ENCODE measurements at places on chromosomes 7 and 10. TPM values are rescaled to one million over a fixed set of nuclear protein-coding genes. Genes with fewer than 3 reads are reported as not detected.

GRCh38 chr10:76382381-76382851 lies 951.0 kb downstream of the LRMDA start:
- DNase-seq = no peak

GRCh38 chr7:2894118-2894940 lies 50.2 kb upstream of the GNA12 start:
- no peak for DNase-seq

DNA sequence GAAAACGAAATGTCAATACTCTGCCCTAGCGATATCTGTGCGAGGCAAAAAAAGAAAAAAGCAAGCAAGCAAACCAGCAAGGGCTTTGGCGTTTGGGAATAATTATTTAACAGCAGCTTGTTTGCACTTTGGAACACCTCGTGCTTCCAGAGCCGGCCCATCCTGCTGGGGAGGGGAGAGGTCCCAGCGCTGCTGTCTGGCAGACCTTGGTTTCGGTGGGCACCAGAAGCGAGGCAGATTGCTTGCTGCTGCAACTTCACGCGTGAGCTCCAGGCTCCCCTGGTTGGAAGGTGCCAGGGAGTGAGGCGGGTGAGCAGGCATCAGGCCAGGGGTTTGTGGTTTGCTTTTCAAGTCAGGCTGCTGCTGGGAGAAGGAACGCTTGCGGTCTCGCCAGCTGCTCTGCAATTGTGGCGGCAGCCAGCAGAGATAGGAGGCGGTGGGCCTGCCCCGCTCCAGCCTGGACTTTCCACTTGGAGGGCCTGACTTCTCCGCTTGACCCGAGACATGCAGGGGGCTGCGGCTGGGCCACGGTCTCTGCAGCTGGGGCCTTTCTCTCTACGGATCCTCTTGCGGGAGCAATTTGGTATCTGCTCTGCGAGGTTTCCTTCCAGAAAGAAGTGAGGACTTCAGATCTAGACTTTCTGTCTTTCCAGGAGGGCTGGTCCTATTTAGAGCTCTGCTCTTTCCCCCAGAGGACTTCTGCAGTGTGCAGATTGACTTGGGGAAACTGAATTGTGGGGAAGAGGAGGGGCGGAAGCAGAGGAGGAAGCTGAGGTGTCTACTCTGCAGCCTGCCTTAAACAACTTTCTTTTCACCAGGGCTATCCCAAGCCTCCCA lies 131.4 kb downstream of the PRPF18 start:
- peak; percentile 54 for DNase-seq

DNA sequence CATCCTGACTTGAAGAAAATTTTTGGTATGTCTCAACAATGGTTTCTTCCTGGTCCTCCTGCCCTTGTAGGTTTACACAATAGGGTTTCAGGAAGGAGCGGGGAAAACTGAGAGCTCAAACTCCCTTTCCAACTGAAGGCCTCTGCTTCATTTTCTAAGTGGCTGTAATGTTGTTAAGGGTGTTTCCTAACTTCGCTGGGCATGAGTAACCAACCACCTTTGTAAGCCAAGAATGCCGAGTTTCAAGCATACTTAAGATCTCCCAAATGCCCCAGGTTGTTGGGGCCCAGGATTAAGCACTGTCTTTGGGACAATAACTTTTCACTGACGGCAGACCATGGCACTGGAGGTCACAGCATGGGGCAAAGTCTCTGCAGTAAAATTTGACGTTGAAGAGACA lies 33.6 kb upstream of the DRGX start:
- no peak for DNase-seq

DNA sequence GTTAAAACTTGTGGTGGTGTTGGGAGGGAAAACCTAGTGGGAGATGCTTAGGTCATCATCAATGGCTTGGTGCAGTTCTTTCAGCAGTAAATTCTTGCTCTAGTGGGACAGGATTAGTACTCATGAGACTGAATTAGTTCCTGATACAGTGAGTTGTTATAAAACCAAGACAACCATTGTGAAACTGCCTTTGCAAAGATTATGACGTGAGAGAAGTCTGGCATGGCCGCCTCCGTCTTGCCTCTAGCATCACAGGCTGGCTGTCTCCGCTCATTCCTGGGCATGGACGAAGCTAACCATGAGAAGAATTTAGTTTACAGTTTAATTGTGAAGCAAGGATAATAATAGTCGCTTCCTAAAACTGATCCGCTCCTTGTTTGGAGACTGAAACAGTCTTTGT lies 186.4 kb downstream of the KIF20B start:
- DNase-seq = no peak

GRCh38 chr7:38452681-38453108 lies 178.5 kb downstream of the AMPH start:
- no peak for DNase-seq

- DNase-seq = no peak
These were observed 147.4 kb downstream of the CXCL12 start for GRCh38 chr10:44237364-44238049.

DNA sequence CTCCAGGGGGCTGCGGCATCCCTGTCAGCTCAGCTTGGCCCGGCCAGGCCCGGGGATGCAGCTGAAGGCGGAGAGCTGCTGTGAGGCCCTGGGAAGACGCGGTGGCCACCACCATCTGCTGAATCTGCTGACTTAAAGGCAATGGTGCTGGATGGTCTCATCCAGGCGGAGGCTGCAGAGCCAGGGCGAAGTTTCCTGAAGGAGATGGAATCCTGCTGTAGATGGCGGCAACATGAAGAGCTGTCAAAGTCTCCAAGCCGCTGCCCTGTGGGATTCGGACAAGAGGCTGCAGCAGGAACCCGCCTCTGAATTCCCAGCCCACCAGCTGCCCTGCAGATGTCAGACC lies 200.1 kb downstream of the PTPRN2 start:
- no peak for DNase-seq

- no peak for DNase-seq
These were observed 115.3 kb downstream of the SGMS1 start for GRCh38 chr10:50508315-50509051.

DNA sequence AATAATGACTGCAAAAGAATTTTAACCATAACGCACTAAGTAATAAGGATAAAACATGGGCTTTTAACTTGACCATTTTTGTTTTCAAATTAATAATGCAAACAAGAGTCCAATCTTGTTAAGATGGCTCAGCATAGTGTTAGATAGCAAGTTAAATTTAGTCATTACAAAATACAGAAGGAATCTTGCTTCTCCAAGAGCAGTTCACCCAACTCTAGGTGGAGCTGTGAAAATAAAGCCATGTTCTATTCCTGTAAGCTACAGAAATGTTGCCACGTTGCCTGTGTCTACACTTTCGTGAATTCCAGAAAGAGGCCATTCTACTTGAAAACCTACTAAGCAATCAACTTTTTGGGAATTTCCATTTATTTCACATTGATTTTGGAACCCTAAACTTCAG lies 191.9 kb downstream of the SFMBT2 start:
- no peak for DNase-seq

DNA sequence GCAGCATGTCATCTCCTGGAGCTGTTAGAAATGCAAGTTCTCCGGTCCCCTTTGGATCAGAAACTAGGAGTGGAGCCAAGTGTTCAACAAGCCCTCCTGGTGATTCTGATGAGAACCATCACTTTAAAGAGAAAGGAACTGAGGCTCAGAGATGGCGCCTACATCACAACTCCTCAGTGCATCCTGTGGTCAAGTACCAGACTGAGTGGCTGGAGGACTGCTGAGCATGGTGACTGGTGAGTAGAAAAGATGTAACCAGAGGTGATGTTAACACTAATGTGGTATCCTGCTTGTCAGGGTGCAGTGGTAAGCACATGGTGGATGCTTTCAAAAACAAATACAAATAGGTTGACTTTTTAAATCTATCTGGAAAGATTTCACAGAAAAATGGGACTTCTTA lies 3.5 kb upstream of the OIT3 start:
- no peak for DNase-seq

NKX2-3 gene
- total RNA-seq = not detected

LRRTM3 gene
- total RNA-seq = not detected

SPDYE11 gene
- not detected for total RNA-seq

Data from tibial nerve (tissue), 4 donors.